ENCODE measurements at places on chromosomes 16 and 17.
A peak's percentile ranks its signal among the peaks of the same experiment; 100 is the strongest.

- peak; percentile 82 for DNase-seq
Measured at GRCh38 chr16:711548-712320, 3.2 kb upstream of the METRN start.

GRCh38 chr16:12214509-12214908, 238.0 kb downstream of the SNX29 start:
- no peak for DNase-seq

DNA sequence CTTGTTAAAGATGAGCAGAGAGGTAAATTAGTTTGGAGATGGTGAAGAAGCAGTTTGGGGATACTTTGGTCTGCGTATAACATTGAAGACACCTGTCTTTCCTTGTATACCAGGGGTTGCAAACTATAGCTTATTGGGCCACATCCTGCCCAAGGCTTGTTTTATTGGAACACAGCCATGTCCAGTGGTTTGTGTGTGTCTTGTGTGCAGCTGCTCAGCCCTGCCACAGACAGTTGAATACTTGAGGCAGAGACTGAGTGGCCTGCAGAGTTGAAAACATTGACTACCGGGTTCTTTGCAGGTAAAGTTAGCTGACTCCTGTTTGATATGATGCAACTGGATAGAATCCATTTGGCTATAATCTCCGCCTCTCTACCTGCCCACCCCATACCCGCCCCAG, 224.4 kb downstream of the PRKCA start:
- no peak for DNase-seq

GRCh38 chr17:74380086-74380958, 13.0 kb downstream of the GPR142 start:
- no peak for DNase-seq

DNA sequence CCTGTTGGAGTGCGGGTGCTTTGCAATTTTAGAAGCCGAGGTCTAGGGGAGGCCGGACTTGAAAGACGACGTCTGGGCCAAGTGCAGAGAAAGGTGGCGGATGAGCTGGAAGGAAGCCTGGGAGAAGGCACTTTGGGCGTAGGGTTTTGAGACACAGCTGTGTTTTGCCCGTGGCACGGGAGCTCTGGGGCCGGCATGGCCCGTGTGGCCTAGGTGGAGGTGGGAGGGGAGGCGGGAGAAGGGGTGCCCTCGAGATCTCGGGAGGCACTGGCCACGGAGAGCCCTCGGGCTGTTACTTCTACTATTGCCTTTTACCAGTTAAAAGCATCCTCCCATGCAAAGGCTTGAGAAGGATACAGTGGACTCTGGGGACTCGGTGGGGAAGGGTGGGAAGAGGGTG, 161.9 kb downstream of the FOXL1 start:
- DNase-seq, result no peak

DNA sequence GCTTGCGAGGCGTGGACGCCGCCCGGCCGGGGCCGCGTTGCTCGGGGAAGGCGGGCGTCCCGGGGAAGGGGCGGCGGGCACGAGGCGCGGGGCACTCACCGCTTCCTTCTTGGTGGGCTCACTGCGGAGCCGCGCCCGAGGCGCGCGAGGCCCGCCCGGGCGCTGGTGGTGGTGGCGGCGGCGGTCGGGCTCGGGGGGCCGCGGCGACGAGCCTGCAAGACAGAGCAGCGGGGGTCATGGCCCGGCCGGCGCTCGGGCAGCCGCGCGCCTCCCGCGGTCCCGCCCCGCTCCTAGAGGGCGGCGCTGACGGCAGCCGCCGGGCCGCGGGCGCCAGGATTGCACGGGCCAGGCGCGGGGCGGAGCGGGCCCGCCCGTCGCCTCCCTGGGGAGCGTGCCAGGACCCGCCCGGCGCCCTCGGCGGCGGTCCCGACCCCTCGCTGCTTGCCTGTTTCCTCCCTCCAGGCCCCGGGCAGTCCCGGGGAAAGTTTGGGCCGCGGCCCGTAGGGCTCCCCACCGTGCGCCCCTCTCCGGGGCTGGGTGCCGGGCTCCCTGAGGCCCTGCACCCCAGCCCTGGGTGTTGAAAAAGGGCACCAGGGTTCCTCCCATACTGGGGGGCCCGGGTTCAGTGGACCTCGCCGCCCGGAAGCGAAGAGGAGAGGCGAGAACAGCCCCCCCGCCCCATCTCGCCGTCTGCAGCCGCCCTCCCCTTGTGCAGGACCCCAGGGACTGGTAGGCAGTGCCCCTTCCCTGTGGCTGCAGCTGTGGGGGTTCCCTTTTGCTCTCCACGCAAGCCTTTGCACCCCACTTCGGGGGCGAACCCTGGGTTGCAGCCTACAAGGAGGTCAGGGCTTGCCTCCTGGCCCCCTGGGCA, at the start of gene C16orf74:
C16orf74 (minus strand) TSS at position 270 of the 871 bp plus-strand sequence. CDS start 15,879 bp downstream, outside the sequence.
- DNase-seq, result no peak

DNA sequence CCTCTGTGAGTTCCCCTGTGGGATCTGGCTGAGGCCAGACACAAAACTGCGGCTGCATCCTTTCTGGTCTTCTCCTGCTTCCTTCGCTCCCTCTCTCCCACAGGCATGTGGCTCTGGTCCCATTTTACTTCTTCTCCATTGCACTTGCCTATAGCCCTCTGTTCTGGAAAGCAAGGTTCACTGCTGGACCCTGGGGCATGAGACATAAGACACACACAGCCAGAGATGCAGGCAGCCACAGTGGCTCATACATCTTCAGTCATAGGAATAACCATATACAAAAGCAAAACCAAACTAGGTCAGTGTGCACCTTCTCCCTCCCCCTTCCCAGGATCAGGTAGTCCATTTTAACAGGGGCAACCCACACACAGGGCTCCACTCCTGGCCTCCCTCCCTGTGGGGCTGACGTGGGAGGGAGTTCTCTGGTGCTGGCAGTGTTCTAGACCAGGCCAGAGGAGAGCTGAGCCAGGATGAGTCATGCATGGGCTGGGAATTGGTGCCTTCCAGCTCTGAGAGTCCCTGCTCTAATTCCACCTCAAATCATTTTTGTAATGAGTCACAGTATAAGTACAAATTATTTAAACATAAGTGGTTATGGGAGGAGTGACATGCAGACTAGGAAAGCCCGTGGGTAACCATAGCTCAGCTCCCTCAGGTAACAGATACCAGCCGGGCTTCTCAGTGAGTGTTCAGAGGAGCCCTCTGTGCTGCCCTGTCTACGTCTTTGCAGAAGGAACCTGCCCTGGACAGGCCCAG, 58.0 kb downstream of the ASIC2 start:
- DNase-seq, result peak; percentile 46

DNA sequence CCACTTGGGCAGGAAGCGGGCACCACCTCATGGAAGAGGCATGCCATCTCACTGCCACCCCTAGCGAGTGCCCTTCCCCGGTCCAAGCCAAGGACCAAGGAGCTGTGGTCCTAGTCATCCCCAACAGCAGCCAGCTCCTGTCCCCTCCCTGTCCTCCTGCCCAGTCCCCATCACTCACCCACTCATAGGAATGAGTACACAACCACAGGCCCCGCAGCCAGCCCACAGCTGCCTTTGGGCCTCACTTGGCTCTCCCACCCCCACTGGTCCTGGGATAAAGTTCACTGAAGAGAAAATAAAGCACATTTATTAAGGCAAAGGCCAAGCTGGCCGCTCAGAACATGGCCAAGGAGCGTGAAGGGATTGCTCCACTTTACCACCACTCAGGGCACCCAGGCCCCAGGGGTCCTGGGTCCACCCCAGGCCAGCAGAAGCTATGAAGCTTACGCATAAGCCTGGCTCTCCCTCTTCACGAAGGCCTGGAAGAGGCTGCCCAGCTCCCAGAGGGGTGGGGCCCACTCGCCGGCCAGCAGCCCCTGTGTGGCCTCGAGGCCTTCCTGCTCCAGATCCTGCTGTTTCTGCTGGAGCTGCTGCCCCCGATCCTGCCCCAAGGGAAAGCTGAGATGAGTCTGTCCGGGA, 3.6 kb downstream of the SCRN2 start:
- DNase-seq, result no peak

All from activated naive CD4-positive, alpha-beta T cell treated with Interleukin-2 at 50 U/mL for 16 hours (primary cell).